NCI-H526 treated with DMSO at 0.1 percent for 48 hours (cell line): ENCODE measurements at places on chromosomes 16 and 17.

- DNase-seq, result peak; percentile 41
Observed at GRCh38 chr16:85394456-85395206, 218.5 kb upstream of the GSE1 start.

- no peak for DNase-seq
Observed at GRCh38 chr16:66614161-66614802, 9.8 kb downstream of the CMTM3 start.

DNA sequence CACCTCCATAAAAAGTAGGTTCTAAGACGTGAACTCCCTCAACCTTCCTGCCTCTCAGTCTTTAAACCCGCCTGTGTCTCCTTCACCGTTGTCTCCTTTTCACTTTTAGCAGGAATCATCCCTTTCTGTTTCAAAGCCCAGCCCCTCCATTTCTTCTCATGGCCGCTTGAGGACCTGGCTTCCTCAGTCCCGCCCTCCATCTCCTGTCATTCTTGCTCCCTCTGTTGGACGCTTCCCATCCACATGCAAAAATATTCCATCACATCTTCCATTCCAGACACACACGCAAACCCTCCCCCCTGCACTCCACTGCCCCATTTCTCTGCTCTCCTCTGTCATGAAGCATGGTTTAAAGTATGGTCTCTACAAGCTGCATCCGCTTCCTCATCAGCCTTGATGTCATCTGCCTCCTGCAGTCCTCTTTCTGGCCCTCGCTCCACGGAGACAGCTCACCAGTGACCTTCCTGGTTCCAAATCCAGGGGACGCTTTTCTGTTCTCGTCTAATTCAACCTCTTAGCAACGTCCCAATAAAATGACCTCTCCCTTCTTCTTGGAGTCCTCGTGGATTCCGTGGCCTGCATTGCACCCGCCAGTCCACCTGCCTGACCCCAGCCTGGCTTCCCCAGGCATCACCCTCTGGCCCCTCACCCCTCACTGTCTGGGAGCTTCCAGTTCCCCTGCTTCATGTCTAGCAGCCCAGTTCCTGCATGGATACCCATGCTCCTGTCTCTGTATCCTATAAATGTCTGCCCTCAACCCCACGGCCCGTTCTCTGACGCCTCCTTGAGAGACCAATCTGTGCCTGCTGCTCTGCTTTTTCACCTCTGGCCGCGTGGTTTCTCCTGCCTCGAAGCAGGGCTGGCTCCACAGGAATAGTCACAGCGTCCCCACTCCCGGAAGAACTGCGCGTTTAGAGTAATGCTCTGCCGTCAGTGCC, 26.2 kb downstream of the ANKRD40 start:
- DNase-seq, result peak; percentile 52

GRCh38 chr16:69393898-69394849, 8.4 kb upstream of the TERF2 start:
- DNase-seq, result no peak

DNA sequence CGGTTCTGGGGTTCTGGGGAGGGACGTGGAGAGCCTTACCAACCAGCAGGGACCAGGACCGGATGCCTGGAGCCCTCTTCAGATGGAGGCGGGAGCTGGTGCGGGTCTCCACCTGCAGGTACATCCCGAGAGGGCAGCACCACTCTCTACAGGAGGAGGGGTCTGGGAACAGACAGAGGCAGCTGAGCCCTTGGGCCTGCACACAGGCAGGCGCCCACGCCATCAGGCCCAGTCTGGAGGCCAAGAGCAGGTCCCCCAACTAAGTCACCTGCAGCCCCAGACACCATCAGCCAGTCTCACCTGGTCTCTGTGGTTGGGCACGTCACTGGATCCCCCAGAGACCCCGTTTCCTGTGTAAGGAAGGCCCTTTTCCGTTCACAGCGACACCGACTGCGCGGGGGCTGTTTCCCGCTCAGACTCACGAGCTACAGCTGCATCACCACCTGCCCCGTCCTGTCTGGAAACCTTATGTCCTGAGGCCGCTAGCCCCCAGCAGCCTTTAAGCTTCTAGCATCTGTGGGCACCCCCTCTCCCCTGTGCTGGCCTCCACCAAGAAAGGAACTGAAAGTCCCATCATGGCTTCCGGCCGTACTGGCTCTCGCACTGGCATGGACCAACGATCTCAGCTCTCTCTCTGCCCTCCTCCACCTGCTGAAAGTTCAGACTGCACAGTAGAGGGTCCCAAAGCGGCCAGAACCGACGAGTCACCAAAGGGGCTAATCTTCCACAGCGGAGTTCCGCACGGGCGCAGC, 1.2 kb downstream of the CYBC1 start:
- no peak for DNase-seq

DNA sequence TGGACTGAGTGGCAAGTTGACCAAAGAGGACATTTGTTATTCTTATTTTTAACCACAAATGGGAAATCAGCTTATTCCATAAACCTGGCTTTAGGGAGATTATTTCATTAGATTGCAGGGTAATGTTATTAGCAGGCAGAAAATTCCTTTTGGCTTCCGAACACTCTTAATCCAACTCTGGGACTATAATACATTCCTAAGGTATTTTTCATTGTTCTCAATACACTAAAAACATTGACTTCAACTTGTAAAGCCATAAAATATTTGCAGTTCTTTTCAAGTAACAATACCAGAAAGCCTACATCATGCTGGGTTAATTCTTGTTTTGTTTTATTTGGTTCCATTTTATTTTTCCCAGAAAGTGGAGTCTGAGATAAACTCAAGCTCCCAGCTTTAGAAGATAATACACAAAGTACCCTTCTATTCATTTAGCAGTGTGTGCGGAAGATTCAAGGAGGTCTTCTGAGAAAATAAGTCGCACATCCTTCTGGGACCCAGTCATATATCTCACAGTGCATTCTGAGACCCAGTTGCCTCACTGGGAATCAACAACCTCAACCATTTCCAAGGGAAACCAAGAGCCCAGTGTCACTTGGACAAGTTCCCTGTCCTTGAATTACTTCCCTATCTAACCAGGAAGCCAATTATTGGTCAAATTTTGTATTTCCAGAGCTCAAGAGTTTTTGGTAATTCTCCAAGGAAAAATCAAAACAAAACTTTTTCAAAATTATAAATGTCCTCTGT, 389.6 kb upstream of the DYNLRB2 start:
- no peak for DNase-seq

DNA sequence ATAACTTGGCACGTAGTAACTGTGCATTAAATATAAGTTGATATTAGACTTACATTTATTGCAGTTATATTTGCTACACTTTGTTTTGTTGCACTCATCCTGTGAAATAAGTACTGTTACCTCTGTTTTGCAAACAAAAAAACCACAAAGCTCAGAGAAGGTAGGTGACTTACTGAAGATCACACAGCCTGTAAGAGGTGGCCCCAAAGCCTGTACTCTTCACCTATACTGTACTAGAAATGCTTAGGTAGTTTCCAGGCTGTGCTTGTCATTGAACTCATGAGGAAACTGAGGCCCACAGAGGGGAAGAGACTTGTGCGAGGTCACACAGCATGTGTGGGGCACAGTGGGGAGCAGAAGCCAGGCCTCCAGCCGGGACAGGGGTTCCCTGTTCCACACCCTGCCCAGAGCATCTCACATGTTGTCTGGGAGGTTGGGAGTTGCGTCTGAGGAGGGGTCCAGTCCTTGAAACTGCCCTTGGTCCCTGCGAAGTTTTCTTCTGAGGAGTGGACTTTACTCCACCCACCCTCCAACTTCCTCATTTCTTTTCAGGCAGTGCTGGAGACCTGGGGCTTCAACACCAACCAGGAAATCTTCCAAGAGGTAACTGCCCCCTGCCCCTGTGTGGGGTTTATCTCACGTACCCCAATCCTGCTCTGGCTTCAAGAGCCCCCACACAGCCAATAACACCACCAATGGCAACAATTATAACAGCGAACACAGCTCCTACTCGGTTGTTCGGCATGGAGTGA, 13.0 kb downstream of the CETP start:
- DNase-seq, result no peak

GRCh38 chr16:83403761-83404160, 404.0 kb upstream of the HSBP1 start:
- no peak for DNase-seq

GRCh38 chr16:48383009-48383876, 2.0 kb downstream of the SIAH1 start:
- no peak for DNase-seq

- DNase-seq, result no peak
Observed at GRCh38 chr17:75499313-75500022, 15.9 kb downstream of the CASKIN2 start.

GRCh38 chr16:66091471-66091891, 275.0 kb upstream of the CDH5 start:
- no peak for DNase-seq

- DNase-seq, result no peak
Observed at GRCh38 chr17:66098040-66098439, 93.9 kb downstream of the CEP112 start.

- DNase-seq, result no peak
Observed at GRCh38 chr16:54158986-54159385, 127.6 kb downstream of the IRX3 start.

GRCh38 chr17:2295575-2295974, 8.0 kb downstream of the SMG6 start:
- no peak for DNase-seq

DNA sequence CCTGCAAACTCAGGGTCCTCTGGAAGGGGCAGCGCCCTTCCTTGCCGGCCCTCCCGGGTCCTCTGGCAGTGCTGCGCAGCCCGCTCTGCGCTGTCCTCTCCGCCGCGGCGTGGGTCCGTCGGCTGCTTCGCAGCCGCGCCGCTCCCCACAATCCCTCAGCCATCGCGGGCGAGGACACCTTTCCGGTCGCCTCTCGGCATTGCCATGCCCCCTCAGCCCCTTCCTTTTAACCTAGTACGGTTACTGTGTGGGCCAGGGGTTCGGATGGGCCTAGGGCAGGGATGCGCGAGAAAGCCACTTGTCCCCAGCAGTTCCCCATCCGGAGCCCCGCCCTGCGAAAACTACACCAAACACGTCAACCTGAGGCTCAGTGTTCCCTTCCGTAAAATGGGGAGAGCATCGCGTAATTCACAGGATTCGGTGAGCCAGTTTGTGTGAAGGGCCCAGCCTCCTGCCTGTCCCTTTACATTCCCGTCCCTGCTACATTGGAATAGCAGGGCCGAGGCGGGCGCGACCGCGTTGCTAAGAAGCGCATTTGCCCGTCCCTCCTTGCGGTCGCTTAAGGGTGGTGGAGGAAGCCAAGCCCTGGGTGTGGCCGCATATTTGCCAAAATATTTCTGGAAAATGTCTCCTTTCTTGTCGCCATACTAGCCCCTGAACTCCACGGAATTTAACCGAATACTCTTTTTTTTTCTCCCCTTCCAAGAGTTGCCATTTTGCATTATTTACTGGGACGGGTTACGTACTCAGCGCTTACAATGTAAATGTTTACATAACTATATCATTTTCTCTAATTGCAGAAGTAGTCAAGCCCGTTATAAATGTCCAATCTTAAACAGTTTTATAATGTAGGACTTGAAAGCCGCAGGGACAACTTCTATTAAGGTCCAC, 13.2 kb downstream of the COPZ2 start:
- DNase-seq, result no peak

DNA sequence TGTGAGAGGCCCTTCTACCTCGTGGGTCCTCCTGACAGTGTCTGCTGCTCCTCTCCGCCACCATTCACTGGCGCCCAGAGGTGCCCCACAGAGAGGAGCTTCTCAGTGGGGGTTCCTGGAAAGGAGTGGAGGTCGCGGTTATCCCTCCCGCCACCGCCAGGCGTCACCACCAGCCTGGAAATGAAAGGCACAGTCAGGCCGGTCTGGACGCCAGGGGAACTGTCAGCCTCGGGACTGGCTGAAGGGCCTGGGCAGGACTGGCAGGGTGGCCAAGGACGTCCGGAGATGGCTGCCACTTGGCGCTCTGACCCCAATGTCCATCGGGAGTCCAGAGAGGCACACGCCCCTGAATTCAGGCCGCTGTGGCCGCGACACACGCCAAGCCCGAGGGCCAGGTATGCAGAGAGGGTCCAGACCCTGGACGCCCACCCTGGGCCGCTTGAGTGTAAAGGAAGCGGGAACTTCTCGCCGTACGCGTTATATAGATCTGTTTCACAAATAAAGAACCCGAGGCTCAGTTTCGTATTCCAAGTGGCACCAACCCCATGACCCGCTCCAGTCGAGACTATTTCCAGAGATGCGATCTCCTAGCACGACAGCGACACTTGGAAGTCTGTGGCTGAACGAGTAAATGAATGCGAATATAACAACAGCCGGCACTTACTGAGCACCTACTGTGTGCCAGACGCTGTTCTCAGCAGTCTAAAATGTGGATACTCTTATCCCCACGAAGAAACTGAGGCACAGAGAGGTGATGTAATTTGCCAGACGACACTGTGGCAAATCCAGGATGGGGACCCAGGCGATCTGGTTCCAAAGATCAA, 7.6 kb upstream of the NXPH3 start:
- peak; percentile 69 for DNase-seq

- no peak for DNase-seq
Observed at GRCh38 chr17:19410091-19410490, 941 bp upstream of the RNF112 start.

- peak; percentile 76 for DNase-seq
Observed at GRCh38 chr16:67177743-67178699, 5.7 kb downstream of the MATCAP1 start.

GRCh38 chr17:13337864-13338371, 263.8 kb downstream of the HS3ST3A1 start:
- DNase-seq, result no peak

DNA sequence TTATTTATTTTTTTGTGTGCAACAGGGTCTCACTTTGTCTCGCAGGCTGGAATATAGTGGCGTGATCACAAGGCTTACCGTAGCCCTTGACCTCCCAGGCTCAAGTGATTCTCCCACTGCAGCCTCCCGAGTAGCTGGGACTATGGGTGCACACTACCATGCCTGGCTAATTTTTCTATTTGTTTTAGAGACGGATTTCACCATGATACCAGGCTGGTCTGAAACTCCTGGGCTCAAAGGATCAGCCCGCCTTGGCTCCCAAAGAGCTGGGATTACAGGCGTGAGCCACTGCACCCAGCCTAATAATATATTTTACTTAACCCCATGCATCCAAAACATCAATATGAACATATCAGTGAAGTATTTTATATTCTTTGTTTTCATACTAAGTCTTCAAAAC, 2.0 kb downstream of the CCDC200 start:
- DNase-seq, result no peak

- DNase-seq, result no peak
Observed at GRCh38 chr16:3187798-3188674, at the start of gene OR1F1. TSS of gene OR1F1 (plus strand) at chr16:3188204.

- no peak for DNase-seq
Observed at GRCh38 chr16:68298907-68299561, 11.7 kb downstream of the SLC7A6OS start.

- no peak for DNase-seq
Observed at GRCh38 chr16:89093602-89094251, at the start of gene ACSF3. TSS of gene ACSF3 (plus strand) at chr16:89093852. CDS start at chr16:89100682, 6,830 bp downstream.

GRCh38 chr17:46782250-46782953, 36.1 kb downstream of the WNT3 start:
- DNase-seq, result no peak

GRCh38 chr16:64416216-64417005, 705.5 kb downstream of the CDH11 start:
- DNase-seq, result no peak
